NCI-H187 (cell line): ENCODE measurements at places on chromosomes 7 and 10.

DNA sequence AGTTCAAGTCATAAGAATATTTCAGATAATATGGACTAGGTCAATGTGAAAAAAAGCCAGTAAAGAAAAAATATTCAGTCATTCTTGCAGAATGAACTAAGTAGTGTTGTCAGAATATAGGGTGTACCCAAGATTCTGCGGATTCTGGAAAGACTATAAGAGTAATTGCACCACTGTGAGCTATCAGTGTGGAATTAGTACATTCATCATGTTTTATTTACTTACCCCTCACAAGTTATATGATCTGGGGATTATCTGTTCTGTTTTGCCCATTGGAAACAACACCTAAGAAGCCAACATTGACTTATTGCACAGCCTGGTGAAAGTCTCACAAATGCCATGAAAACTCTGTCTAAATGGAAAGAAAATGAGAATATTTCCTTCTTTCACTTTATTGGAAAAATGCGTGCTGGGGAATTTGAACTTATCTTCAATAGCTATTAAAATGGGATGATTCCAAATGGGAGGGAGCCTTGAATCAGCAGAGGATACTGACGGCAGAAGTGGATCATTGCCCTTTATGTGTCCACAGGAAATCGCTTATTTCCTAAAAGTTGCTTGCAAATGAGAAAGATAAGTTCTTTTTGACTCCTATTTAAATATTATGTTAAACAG, 563.3 kb upstream of the POM121L12 start:
- DNase-seq: no peak

- no peak for DNase-seq
These were observed 45.3 kb upstream of the GNAI1 start for GRCh38 chr7:80089366-80089765.

DNA sequence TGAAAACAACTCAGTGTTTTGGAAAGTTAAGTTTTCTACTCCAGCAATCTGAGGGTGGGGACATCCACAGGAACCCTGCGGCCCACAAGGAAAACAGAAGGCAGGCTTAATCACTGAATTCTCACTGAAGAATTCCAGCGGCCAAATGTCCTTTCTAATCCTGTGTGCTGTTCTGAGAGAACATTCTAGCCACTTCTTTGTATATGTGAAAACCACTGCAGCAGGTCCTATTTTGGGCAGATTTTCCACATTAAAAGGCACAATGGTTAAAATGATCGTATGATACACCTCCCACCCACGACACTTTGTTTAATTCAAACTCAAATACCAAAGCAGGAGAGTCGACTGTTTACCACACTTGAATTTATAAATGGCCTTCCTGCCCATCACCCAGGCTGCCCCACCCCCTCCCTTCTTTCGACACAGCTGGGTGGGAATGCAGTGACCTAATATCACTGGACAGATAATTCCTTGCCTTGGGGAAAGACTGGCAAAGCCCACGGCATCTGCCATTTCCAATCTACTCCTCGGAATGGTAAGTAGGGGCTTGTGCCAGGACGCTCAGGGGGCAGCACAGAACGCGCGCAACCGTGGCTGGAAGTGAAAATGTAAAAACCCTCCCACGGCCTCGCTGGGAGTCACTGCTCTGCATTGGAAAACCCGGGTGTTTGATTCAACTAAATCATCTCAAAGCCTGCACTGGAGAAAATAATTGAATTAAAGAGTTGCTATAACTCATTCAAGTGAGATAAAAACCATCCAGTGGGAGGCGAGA, 67.0 kb downstream of the CTBP2 start:
- no peak for DNase-seq

- DNase-seq: no peak
These were observed 38.8 kb upstream of the CFAP46 start for GRCh38 chr10:132981173-132981555.

DNA sequence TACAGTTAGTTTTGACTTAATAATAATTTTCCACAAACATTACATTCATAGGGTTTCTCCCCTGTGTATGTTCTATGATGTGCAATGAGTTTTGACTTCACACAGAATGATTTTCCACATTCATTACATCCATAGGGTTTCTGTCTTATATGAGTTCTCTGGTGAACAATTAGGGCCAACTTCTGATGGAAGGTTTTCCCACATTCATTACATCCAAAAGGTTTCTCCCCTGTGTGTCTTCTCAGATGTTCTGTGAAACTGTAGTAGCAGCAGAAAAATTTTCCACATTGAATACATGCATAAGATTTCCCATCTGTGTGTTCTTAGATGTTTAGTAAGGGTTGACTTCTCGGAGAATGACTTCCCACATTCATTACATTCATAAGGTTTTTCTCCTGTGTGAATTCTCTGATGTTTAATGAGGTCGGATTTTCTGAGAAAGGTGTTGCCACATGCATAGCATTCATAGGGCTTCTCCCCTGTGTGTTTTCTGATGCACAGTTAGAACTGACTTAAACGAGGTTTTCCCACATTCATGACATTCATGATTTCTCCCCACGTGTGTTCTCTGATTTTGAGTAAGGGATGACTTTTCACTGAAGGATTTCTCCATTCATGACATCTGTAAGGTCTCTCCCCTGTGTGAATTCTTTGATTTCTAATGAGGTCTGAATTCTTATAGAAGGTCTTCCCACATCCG, 118.5 kb downstream of the ZNF33B start:
- DNase-seq: no peak

DNA sequence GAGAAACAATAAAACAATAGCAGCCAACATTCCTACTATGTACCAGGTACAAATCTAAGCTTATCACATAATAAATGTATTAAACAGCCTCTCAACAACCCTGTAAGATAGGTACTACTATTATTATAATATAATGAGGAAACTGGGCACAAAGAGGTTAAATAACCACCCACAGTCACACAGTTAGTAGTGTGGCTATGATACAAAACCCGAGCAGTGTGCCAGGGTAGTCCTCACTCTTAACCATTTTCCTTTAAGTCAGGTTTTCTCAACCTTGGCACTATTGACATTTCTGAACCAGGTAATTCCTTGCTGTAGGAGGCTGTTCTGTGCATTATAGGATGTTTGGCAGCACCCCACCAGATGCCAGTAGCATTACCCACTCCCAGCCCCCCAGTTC, 48.8 kb downstream of the DNAJC1 start:
- DNase-seq: no peak

- no peak for DNase-seq
These were observed 268.7 kb downstream of the ZEB1 start for GRCh38 chr10:31587691-31588090.
